ENCODE measurements at places on chromosomes 2 and 18.

GRCh38 chr18:48412339-48412929 is 3.3 kb upstream of the ZBTB7C start:
- no peak for DNase-seq

DNA sequence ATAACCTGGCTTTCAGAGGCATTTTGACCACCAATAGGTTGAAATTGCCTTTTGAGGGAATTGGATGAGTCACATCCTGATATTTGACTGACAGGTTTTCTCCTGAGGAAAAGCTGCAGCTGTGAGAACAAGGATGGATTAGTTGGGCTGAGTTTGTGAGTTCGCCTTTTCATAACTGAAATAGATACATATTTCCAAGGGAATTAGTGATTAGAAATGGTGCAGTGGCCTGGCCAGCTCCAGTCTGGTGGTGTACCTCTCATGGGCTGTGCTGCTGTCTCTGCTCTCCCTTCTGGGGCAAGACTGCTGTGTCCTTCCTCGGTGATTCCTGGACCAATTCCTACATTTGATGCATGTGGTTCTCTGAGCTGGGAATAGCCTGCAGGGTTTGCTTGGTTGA is 341.3 kb downstream of the TSN start:
- no peak for DNase-seq

DNA sequence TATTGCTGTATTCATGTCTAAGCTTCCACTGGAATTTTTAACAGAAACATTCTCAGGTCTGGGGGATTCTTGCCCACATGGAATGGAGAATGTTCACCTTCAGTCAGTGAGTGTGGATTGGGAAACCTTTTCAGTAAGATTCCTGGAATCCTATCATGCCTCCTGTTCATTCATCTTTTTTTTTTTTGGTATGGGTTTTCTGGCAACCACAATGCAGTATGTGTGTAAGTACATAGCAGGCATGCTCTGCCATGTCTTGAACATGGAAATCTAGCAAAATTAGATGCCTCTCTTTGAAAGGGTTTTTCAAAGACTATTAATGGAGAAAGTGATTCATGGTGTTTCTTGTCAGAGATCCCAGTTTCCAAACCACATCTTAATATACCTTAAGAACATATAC is 176.5 kb downstream of the LTBP1 start:
- DNase-seq: no peak

DNA sequence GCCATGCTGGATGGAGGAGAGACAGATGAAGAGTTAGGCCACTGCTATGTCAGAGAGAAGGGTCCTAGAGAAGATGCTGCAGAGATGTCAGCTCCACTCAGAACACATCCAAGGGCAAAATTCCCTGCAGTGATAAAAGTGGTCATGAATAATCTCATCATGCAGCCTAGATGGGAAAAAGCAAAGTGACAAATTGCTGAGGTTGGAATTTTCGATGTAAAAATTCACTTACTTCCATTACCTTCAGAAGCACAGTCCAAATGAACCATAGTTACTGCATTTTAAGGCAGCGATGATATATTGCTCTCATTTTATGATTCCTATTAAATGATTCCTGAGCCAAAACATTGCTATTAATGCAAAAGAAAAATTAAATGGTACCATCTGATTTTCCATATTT is 16.4 kb downstream of the ANKRD29 start:
- DNase-seq: no peak

DNA sequence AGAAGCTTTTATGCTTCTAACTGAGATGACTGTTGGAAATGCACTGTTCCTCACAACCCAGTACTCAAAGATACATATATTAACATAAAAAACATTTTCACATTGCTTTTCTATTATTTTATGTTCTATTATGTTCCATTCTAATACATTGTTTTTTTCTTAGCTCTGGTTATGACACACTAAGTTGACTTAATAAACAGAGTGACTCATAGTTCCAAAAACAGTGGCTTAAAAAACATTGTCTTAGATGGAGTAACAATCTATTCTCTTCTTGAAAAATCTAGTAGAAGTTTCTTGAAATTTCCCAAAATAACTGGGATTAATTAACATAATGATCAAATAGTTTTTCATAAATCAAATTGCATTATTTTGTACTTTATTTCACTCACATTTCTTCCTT is 328.2 kb upstream of the LRATD1 start:
- no peak for DNase-seq

DNA sequence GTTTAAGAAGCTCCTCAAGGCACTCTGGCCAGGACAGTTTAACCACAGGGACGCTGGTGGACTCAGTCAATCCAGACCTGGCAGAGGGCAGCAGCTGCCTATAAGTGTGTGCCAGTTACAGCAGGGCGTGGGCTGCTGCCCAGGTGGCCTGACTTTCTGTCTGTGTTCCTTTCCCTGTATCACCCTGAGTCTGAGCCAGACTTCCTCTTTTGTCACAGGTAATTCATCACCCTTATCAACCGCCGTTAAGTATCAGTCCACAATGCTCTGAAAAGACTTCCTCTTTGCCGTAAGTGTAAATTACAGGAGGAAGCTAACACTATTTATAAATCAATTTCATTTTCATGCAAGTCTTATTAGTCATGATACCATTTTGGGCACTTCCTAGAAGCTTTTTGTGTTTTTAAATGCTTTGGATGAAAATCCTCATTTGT is 7.0 kb downstream of the LPIN1 start:
- no peak for DNase-seq

DNA sequence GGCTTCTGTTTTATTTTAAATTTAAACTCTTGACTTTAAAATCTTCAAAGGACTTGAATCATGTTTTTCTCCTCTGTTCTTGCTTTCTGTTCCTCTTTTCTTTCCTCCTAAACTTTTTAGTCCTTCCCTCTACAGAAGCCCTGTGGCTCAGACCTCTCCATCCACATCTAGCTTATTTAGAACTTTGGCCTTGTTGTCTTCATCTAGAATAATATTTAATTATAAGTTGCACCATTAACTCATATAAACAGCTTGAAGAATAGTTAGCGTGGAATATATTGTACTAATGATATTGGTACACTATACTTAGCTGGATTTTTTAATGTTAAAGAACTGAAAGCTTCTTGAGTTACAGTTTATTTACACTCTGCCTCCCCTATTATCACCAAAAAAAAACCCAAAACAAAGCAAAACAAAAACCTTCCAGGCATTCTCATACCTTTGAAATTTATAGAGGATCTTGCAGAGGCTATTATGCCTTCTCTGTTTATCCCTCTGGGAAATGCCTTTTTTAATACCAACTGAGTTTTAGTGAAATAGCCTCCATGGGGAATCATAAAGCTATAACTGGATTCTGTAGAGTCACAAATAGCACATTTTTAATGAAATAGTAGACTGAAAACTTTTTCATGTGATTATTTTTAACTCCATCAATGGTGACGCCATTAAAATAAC is 9.2 kb upstream of the CCDC141 start:
- DNase-seq: peak; percentile 31

- DNase-seq: no peak
Measured at GRCh38 chr2:226995625-226996041, 159.8 kb downstream of the RHBDD1 start.

- DNase-seq: no peak
Measured at GRCh38 chr2:181300600-181301291, 156.4 kb upstream of the ITGA4 start.

- DNase-seq: no peak
Measured at GRCh38 chr18:35089891-35090550, 48.8 kb downstream of the MAPRE2 start.

- DNase-seq: peak; percentile 12
Measured at GRCh38 chr2:56185101-56185581, 1.4 kb downstream of the CCDC85A start.

GRCh38 chr2:239714116-239714515 is 311.0 kb downstream of the NDUFA10 start:
- no peak for DNase-seq

GRCh38 chr2:64819361-64819760 is 165.6 kb upstream of the SERTAD2 start:
- DNase-seq: no peak

DNA sequence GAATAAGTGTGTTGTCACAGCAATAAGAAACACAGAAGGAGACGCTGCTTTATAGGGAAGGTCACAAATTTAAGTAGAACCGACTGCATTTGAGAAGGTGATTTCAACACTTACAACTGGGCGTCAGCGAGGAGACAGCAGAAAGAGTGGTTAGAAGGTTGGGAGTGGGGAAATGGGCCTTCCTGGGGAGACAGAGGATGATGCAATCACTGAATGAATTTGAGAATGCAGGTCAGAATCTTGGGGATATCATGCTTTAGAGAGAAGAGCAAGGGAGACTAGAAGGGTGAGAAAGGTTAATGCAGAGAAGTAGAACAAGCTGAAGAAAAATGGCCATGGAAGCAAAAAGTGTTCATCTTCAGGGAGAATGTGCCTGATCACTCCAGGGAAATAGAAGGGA is 616.1 kb upstream of the FAM98A start:
- no peak for DNase-seq

DNA sequence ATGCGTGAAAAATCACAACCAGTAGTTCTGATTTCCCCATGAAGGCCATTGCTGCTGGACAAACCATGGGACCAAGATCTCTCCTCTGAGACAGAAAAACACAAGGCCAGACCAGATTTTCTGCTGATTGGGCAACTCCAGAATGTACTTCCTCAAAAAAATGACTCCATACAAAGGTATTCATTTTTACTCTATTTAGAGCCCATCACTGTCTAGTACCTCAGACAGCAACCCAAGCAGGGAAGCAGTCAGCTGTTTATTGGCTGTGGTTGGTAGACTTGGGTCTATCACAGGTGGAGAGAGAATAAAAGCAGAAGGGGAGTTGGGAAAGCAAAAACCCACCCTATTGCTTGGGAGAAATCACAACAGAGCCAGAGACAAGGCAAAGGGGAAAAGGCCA is 219.9 kb downstream of the PIK3C3 start:
- DNase-seq: peak; percentile 32

- DNase-seq: no peak
Measured at GRCh38 chr2:223262946-223263345, 211.0 kb downstream of the KCNE4 start.

DNA sequence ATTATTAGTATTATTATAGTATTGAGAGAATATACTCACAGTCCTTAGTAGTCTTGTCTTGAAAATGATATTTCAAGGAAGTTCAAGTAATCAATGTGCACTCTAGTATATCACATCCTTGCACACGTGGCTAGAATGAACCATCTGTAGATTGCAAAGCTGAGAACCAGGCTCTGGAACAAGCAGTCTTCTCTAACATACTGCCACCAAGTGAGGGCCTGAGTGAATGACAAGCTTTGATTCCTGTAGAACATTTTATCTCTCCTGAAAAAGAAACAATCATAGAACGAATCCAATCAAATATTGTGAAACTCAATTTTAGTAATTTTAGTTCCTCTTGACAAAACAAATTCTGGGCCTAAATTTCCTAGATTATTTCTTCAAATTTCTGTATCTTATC is 55.3 kb upstream of the SULT1C3 start:
- no peak for DNase-seq

DNA sequence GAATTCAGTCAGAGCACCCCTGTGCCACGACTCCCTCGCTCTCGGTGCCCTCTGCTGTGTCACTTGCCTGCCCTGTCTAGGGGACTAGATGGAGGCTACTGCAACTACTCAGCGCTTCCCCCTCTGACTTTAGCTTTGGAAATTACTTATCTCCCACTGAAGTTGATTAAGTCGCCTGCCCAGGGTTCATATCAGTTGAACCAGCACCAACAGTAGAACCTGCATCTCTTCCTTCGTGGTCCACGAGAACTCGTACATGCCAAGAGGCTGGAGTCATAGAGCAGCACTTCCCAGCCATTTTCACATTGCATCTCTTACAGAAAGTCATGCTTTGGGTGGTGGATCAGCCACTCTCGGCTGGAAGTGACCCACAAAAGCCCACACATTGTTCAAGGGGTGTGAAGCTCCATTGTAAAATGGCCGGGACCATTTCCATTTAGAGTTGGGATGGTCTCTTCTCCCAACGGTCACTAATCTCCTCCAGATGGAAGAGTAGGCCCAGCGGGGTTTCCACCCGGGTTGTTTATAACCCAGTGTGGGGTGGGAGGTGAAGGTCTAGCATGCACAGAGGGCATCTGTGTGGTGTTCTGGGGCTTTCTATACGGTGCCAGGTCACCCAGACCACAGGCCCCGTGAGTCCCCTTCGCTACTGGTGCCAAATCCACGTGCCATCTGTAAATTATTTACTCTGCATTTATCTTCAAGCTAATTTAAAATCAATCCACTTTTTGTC is 38.0 kb downstream of the STEAP3 start:
- DNase-seq: no peak

DNA sequence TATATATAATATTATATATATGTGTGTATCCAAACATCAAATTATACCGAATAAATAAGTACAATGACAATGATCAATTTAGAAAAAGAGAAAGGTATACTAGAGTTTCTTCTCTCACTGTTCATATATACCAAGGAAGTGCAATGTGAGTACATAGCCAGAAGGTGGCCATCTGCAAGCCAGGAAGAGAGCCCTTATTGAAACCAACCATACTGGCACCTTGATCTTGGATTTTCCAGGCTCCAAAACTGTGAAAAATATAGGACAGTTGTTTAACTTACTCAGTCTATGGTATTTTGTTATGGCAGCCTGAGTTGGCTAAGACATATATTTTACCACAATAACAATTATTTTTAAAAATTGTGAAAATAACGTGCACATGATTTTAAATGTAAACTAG is 1490.2 kb upstream of the SLC39A10 start:
- no peak for DNase-seq

- no peak for DNase-seq
Measured at GRCh38 chr18:36893227-36893626, 64.3 kb downstream of the KIAA1328 start.

GRCh38 chr2:226715347-226715990 is 84.2 kb downstream of the IRS1 start:
- no peak for DNase-seq

DNA sequence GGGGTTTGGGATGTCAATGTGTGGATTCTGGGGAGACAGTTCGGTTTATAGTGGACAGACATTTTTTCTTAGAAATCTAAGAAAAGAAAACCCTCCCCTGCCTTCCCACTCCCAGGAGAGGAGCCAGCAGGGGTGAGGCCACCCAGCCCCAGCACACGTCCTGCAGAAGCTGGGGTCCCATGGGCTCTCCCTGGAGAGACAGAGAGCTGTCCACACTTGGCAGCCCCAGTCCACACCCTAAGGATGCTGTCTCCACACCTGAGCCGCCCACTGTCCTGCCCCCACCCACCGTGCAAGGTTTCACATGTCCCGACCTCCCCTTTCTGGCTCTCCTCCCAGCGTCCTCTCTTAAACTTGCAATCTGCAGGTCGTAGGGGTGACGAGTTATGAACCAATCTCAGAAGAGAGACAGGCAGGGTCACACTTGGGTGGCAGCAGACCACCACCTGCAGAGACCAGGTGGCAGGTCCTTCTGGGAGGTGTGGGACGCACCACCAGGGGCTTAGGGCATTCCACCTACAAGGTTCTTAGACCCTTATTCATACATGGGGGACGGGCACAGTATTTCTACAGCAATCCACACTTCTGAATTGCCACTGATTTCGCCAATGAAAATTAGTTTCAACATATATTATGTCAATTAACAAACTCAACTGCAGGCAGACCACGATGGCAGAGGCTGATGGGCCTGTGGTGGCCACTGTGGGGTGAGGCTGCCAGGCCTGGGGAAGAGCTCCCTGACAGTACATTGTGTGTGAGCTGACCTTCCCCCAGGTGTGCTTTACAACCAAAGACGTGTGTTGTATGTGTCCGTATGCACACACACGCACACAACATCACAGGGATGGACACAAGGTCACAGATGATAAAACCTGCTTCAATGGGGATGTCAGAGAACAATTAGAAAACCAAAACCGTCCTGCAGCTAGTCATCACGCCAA is 158.5 kb downstream of the TPO start:
- no peak for DNase-seq
